Stimulated activated CD8-positive, alpha-beta memory T cell treated with anti-CD3 and anti-CD28 coated beads, Interleukin-7, amount 100 ng/mL, for 4 hours (primary cell): ENCODE measurements at places on chromosomes 2 and 18.

- DNase-seq, result no peak
These were observed 167.3 kb upstream of the SKOR2 start for GRCh38 chr18:47418746-47419145.

GRCh38 chr2:30178618-30179434 is 32.0 kb downstream of the YPEL5 start:
- no peak for DNase-seq

DNA sequence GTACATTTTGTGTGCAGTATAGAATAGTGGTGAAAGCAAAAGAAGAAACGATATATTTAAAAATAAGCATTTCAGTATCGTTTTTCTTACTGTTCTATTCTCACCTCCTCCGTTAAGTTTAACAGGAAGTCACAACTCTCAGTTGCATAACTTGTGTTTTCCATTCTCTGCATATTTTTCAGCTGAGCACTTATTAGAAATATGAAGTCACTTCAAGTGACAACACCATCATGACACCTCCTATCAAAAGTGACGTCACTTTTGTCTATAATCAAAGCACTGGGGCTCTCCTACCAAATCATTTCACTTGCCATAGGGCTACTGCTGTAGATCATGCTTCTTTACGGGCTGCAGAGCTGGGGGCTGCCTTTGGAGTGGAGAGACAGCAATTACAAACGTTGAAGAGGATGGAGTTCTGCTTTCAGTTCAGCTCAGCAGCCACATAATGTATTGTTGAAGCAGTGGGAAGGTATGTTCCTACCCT is 36.3 kb downstream of the STAT4 start:
- DNase-seq, result no peak

DNA sequence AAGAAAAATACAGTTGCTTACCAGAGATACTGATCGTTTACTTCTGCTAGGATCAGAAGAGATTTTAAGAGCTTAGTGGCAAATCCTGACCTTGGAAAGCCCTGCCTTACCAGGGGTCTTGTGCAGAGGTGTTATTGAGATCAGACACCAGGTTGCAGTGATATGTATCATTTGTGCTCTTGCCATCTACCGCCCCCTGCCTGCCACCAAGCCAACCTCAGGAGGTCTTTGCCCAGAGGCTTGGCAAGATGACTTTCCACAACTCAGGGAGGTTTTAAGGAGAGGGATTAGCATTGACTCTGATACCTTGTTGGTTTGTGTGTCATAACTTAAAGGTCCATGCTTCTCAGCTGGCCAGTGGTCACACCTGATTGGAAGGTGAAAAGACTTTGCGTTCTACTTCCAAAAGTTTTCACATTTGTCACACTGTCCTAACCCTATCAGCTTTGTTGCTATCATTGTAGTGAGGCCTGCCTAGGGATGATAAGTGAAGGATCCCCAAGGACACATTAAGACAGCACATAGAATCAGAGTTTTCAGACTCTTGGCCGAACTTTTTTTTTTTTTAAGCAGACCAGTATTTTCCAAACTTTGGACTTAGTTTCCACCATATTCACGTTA is 46.2 kb upstream of the MGAT5 start:
- peak; percentile 35 for DNase-seq

- no peak for DNase-seq
These were observed 24.4 kb upstream of the ITGB6 start for GRCh38 chr2:160224507-160224906.

- DNase-seq, result no peak
These were observed 477.6 kb upstream of the KLHL29 start for GRCh38 chr2:22907330-22907729.

- DNase-seq, result no peak
These were observed 20.0 kb downstream of the DAPL1 start for GRCh38 chr2:158815166-158815565.

- no peak for DNase-seq
These were observed 628 bp downstream of the PPP1R7 start for GRCh38 chr2:241150660-241151530.

DNA sequence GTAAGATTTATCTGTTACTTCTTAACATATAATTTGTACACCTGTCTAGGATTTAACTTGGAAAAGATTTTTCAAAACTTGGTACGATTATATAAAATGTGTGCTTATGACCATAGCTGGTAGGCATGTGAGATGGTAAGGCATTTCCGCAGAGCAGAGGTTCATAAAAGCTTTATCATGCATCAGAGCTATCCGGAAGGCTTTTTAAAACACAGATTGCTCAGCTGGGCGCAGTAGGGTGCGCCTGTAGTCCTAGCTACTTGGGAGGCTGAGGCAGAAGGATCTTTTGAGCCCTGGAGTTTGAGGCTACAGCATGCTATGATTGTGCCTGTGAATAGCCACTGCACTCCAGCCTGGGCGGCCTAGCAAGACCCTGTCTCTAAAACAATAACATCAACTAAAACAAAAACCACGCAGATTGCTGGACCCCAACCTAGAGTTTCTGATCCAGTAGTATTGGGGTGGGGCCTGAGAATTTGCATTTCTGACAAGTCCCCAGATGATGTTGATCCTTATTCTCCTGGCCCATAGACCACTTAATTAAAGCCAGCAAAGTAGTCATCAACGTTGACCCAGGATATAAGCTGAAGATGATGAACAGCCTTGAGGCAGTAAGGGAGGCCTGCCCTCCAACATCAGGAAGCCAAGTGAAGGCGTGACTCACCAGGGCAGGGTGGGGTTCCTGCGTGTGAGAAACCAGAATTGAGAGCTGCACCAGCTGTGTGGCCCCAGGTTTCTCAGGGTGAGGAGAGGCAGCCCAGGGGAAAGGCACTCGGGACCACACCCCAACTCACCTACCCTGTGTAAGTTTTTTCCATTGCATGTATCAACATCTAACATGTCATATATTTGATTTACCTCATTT is 21.6 kb upstream of the SLC20A1 start:
- DNase-seq, result peak; percentile 73

- DNase-seq, result no peak
These were observed 689.0 kb downstream of the TDRD15 start for GRCh38 chr2:21812766-21813165.

GRCh38 chr2:105005181-105005951 is 32.5 kb upstream of the MRPS9 start:
- DNase-seq, result no peak

GRCh38 chr2:127485694-127486071 is 40.6 kb downstream of the IWS1 start:
- DNase-seq, result no peak

DNA sequence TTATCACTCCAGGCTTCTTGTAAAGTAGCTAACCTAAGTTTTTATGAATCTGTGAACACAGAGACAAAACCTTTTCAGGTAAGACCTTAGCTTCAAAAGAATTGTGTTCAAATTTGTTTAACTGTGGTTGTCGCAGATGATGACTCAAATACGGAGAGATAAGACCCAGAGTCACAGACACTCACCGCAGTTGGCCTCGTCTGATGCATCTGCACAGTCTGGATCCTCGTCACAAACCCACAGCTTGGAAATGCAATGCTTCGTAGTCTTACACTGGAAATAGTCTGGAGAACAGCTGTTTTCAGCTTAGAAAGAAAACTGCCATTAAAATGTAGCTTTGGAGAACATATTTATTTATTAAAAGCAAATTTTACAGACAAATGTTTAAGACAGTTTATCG is 1662.1 kb upstream of the NXPH2 start:
- DNase-seq, result no peak

- no peak for DNase-seq
These were observed 284.6 kb downstream of the RNF144A start for GRCh38 chr2:7201851-7202250.

DNA sequence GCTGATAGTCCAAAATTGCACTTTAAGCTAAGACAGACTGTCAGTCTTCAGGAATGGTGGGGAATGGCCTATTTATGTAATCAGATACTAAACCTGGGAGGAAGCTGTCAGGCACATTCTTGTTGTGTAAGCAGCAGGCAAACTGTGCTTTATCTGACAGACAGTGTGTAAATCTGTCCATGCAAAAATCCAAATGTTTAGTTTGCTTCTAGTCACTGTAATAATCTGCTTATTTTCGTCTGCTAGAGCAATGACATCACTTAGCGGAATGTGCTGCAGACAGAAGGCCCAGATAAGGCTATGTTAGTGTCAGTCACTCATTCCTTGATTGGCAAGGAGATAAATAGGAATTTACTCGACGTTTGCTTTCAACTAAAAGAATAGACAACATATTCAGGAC is 263.5 kb downstream of the ZNF407 start:
- no peak for DNase-seq

GRCh38 chr18:12254136-12254819 is at the start of gene CIDEA:
CIDEA (plus strand) TSS chr18:12254361; CDS start chr18:12254384, 23 bp downstream.
- DNase-seq, result no peak

GRCh38 chr2:230358305-230358704 is 31.3 kb downstream of the SP140L start:
- no peak for DNase-seq

DNA sequence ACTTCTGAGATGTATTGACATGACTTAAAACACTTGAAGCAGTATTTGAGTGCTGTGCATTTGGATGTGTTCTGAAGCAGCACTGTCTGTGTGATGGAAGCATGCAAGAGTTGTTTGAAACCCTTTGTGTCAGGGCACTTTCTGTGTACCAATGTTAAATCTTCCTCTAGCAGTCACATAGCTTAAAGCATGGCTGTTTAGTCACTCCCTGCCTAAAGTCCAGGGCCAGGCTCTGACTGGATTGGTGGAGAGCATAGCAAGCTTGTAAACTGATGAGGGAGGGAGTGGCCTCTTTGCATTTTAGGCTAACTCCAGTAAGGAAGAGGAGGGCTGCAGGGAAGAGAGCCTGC is 73.5 kb downstream of the MYO1B start:
- no peak for DNase-seq

- no peak for DNase-seq
These were observed 27.1 kb downstream of the SMIM21 start for GRCh38 chr18:75400366-75400765.

- no peak for DNase-seq
These were observed 204.6 kb downstream of the TRIB2 start for GRCh38 chr2:12921321-12921720.

- peak; percentile 34 for DNase-seq
These were observed 1.2 kb upstream of the CHMP1B start for GRCh38 chr18:11849841-11850634.

DNA sequence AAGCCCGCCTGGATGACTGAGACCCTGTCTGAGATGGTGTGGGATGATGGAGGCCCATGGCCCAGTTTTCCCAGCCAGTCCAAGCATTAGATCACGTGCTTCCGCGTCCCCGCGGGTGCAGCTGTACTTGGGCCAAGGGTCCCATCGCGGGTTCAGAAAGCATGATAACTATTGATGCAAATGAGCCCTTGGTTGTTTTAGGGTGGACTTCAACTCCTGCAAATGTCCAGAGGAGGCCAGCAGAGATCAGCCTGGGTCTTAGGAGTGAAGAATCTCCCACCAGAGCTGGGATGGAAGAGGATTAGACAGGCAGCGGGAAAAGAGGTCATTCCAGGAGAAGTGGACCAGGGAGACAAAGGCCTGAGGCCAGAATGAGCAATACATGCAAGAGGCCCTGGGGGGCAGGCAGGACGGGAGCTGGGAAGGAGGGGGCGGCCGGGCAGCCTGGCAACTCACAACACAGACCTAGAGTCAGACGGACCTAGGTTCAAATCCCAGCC is 89.9 kb upstream of the TMEM247 start:
- DNase-seq, result no peak

DNA sequence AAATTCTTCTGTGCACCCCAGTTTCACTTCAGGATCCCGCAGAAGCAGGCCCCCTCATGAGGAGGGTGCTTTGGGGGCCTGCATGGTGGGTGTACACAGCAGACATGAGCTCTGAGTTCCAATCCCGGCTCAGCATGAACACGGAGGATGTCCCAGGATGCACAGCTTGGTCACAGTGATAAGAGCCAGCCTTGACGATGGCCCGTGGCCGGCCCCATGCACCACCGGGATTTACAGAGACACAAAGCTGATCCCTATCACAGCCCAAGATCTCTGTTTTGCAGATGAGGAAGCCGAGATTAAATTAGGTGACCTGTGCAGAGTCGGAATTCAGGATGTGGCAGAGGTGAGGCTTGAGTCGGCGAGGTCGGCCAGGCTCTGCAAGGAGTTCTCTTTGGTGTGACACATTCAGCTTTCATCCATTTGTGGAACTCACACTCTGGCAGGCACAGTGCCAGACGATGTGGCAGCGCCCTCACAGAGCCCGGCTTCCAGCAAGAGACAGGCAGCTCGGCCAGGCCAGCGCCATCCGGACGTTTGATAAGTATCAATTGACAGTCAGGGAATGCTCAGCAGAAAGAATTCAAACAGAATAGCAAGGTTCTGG is 456.3 kb upstream of the MYT1L start:
- DNase-seq, result no peak

DNA sequence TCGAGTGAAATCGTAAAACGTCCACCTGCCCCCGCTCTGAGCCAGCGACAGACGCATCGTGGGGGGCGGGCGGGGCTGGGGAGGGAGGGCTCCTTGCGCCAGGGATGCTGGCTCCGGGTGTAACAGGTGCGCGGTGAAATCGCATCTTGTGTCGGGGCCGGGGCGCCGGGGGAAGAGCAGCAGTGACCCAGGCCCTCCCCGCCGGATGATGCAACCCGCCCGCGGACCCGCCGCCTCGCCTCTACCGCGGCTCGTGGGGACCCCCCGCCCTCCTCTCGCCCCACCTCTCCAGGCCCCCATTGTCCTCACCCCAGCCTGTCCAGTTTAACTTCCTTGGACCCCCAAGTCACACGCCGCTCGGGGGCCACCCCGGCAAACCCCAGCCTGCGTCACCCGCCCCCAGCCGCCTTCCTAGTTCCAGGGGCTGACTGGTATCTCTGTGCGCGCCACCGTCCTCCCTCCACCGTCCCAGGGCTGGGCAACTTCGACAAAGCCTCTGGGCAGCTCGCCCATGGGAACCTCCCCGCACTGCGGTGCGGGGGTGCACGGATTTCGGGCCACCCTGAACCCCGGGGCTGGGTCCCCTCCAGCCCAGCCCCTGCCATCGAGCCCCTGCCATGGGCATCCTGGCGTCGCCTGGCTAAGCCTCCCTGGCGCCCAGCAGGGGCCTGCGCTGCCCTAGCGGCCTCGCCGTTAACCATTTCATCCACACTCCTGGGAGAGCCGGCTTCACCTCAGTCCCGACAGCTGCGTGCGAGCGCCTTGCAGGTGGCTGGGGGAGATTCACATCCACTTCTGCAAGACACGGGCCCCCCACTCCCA is 799 bp upstream of the KIF1A start:
- no peak for DNase-seq

- DNase-seq, result no peak
These were observed 246.4 kb upstream of the NT5C1B start for GRCh38 chr2:18835787-18836186.

DNA sequence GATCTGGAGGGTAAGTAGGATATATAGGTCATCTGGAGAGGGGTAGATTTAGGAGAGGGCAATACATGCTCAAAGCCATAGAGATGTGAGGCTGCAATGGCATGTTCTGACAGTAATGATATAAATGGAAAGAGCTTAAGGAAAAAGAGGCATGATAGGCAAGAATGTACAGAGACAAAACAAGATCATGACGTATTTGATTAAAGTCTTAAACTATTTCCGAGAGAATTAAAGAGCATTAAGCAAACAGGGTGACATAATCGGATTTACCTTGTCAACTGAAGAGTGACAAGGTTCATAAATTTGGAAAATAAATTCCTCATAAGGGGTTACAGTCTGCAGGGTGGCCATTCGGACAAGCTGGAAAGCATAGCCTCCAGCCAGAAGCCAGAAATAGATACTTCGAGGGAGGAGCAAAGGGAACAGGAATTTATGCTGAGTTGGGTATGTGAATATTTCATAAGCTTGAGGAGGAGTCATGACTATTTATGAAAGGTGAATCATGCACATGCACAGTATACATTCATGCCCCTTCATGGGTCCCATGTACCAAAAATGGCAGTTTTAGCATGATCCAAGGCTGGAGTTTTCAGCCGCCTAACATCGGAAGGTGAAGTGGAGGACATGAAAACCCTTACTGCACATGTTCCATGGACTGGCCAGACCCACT is 396.2 kb upstream of the VWC2L start:
- no peak for DNase-seq
